ENCODE measurements at places on chromosomes 6 and 20.
A peak's percentile ranks its signal among the peaks of the same experiment; 100 is the strongest.

- peak; percentile 57 for DNase-seq
These were observed 11.2 kb downstream of the ZBTB2 start for GRCh38 chr6:151379933-151380847.

- no peak for DNase-seq
These were observed 36.6 kb upstream of the HDAC2 start for GRCh38 chr6:114007516-114007915.

DNA sequence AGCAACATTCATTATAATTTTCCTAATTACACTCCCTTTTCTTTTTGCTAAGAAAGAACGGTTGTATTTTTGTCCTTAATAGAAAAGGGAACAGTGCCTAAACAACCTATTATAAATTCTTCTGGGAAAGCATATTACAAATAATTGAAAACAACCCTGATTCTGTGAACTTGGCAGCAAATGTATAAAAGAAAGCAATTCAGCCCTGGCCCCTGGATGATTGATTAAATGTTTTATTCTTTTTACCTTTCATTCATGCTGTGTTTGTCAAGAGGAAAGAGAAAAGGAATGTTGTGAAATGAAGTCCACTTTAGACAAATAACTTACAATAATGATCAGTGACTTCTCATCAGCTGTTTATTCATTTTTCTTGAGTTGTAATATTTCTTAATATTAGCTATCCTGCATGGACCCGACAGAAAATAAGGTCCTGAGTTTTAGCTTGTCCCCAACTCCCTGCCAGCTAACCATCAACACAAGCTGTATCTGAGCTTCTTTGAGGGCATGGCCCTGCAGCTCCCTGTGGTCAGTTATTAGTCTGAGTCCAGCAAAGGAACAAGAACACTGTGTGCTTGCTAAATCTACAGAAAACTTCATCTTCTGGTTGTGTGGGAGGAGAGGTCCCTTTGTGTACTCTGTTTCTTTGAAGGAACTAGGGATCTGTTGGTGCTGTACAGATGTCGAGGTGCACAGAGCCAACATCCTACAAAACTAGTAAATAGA is 248.2 kb downstream of the LAMA2 start:
- no peak for DNase-seq

GRCh38 chr20:9427430-9428291 is 86.7 kb upstream of the LAMP5 start:
- DNase-seq = no peak

- peak; percentile 59 for DNase-seq
These were observed 674 bp downstream of the NRSN1 start for GRCh38 chr6:24126586-24127192.

GRCh38 chr6:167987396-167988153 is 9.9 kb upstream of the KIF25 start:
- peak; percentile 81 for DNase-seq

GRCh38 chr20:33654680-33655161 is 7.4 kb upstream of the C20orf144 start:
- DNase-seq = no peak

DNA sequence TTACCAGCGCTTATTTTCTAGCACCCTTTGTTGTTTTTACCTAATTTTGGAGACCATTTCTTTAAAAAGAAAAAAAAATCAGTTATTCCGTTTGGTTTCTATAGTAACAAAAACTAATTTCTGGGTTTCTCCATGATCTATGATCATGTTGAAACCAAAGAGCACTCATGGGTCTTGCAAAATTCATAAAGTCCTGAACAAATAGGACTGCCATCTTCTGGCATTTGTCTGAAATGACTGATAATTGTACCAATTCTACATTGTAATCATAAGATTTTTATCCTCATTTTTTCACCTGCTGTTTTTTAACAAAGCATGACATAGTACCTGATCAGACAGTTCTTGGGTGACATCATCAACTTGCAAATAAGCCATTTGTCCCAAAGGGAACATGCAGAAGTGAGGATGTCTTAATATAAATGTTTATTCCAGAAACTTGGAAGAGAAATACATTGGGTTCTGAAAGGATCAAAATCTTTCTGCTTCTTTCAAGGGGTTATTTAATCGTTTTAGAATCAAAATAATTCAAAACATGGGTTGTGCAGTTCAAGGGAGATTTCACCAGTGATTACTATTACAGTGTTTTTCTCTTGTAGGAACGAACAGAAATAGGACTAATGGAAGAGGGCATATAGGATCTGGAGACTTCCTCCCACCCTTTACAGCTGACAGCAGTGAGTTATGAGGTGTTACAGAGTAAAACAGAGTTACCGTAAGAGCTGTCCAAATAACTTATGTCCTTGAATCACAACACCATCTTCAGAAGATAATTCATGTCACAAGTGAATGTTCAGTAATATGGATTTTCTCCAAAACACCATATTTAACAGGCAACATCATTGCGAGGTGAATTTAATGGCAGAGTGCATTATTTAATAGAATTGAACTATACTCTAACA is 87.1 kb upstream of the GJE1 start:
- peak; percentile 77 for DNase-seq

- DNase-seq = peak; percentile 48
These were observed 130.6 kb upstream of the C6orf118 start for GRCh38 chr6:165439928-165440554.

- DNase-seq = no peak
These were observed 120.0 kb upstream of the RREB1 start for GRCh38 chr6:6987749-6988148.

- DNase-seq = no peak
These were observed 52.0 kb upstream of the SMOC2 start for GRCh38 chr6:168388641-168389633.

DNA sequence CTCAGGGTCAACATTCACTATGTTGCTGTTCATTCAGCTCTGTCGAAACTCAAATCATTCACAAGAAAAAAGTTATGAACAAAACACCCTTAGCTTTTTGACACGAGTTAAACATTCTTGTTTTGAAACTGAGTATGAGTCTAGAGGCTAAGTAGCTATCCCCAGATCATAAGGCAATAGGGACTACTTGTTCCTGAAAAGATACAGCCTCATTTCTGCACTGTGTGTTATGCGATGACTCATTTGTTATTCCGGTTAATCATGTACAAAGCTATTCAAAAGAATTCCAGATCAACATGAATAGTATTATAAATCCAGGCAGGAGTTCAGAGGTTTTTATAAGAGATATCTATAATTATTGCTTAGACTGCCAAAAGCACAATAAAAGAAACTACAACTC is 908.0 kb downstream of the QKI start:
- DNase-seq = peak; percentile 71

DNA sequence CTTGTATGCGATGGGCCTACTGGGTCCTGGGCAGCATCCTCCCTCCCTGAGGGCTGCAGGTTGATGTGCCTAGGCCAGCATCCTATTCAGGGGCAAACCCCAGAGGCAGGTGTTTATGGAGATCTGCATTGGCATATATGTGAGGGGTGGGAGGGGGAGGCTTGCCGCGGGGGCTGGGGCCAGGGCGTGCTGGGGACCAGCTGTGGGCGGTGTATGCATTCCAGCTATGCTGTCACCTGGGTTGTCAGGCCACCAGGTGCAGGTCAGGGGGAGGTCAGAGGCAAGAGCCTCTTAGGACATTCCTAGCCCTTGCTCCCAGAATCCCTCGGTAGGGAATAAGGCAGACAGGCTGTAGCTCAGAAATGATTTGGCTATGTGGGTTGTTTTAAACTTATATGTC is 11.9 kb downstream of the FOXA2 start:
- DNase-seq = no peak

- peak; percentile 94 for DNase-seq
These were observed 253.1 kb downstream of the ADGB start for GRCh38 chr6:146851837-146852236.

DNA sequence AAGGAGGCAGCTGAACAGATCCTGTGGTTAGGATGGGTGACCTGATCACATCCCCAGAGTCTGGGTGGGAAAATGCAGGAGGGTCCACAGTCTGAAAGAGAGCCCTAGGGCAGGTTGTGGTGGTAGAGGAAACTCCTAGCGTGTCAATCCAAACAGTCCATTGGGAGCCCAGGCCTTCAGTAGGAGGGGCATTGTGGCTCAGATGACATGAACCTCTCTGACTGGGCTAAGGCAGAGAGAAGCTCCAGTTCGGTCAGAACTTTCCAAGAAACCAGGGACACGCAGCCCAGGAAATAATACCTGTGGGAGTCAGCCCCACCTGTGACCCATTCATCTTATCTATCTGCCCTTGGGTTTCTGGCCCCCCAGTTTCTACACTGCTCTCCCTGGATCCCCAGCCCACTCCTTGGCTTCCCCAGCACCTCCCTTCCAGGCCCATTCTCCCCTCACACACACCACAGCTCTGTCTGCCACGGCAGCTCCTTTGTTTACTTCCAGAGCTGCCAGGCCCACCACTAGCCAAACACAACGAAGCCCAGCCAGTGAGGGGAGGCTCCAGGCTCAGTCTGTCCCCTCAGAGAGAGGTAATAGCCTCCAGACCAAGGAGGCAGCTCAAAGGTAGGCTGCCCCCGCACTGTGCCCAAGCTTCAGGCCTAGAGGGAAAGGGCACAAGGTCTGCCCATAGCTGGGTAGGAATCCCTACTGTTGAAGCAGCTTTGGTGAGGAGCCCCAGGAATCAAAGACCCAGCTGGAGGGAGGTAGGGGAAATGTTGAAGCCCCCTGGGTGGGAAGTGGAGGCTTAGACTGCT is 6.2 kb downstream of the GDF5 start:
- no peak for DNase-seq

GRCh38 chr20:36572701-36573102 is 695 bp upstream of the TGIF2 start:
- DNase-seq = peak; percentile 48

DNA sequence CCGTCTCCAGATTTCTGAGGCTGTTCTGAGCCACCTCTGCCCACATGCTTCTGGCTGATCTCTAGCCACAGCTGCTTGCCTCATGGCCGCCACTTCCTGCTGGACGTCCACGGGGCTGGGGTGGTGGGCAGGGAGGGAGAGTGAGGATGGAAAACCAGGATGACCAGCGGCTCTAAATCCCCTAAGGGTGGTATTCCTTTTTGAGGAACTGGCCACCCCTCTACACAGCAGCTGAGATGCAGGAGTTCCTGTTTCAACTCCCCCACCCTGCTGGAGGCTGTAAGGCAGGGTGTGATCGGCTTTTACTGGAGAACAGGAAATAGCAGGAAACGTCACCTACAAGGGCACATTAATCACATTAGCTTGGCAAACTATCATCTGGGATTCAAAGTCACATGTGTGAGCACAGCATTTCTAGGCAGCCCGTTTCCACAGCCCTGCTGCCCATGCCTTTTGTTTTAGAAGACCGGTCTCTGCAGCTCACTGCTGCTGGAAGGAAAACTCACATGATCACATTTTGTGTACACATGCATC is 181.6 kb upstream of the ECI2 start:
- DNase-seq = peak; percentile 94

DNA sequence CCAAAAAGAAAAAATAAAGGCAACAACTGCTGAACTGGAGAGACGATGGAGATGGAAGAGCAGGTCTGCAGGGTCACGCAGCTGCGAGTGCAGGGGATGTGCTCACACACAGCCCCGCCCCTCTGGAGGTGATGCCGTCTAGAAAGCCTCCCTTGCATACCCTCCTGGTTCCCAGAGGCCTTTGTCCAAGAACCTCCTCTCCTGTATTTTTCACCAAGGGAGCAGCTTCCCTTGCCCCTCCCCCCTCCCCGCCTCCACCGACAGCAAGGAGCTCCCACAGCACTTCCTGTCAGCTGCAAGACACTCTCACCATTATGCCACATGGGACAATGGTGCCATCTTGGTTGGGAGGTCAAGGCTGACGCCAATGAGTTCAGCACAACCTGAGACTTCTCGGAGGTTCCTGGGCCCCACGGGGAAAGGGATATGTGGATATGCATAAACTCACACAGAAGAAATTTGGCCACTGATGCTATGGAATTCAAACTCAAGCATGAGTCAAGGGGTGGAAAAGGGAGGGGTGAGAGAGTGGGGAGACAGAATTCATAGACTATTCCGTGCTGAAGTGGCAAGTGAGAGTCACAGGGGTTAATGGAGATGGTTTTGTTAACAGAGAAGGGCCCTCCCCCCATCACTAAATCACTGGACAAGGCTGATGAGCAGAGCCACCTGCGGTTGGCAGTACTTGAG is 132.9 kb downstream of the SCML4 start:
- peak; percentile 95 for DNase-seq

All from GM23248 (cell line).